ENCODE measurements at places on chromosomes 3 and 15.
A peak's percentile ranks its signal among the peaks of the same experiment; 100 is the strongest.

- DNase-seq: no peak
Observed at GRCh38 chr15:25175033-25175788, 220.4 kb downstream of the SNRPN start.

DNA sequence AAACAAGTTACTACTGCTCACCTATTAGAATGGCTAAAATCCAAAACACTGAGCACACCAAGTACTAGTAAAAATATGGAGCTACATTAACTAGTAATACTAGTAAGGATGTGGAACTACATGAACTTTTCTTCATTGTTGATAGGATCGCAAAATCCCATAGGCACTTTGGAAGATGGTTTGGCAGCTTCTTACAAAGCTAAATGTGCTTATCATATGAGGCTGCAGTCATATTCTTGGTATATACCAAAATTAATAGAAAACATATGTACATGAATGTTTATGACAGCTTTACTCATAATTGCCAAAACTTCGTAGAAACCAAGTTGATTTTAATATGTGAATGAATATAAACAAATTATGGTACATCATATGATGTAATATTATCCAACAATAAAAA is 366.8 kb upstream of the KCNMB2 start:
- DNase-seq: no peak

DNA sequence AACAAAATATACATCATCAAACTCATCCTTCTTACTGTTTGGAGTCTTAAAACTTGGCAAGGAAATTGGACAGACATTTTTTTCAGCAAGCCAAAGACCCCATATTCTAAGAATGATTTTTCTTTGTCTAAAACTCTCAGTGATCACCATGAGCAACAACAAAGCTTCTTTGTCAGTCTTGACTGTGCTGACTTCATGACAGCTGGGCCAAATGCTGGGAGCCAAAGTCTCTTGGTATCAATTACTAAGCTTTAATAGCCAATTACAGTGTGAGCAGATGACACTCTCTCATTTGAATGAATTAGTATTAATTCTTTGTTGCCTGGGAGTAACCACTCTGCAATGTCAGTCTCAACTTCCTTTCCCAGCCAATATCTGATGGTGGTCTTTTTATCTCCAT is 48.1 kb upstream of the GK5 start:
- DNase-seq: no peak

DNA sequence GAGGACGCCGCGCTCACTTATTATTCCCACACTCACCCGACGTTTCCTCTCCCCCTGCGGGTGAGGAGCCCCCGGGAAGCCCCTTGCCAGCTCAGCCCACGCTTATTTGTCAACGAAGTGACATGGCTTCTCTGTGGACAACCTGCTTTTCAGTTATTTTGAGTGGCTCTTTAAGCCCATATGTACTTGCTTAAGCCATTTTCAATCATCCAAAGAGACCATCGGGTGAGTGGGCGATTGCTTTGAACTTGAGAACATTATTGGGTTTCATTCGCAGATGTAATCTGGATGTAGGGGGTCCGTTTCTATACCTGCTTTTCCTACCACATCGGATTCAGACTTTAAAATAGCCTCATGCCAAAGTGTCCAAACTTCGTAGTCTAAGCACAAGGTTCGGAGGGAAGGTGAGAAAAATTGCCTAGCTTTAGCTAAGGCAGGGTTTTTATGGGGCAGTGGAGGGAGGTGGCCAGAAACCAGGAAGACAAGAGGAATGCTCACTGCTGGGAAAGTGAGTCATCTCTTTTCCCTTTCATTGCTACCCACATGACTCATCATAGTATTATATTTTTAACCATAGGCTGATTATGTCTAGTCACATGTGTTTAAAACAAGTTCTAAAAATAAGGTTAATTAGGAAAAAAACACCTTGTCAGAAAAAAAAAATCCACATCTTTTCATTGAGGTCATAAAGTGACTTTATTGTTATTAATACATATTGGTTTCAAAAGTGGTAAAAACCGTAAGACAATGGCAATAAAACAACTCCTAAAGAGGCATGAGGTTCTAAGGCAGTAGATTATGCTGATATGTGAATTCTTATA is 773.1 kb upstream of the NR2F2 start:
- DNase-seq: no peak

GRCh38 chr15:79007066-79007465 is 62.2 kb upstream of the CTSH start:
- DNase-seq: peak; percentile 25

- no peak for DNase-seq
Observed at GRCh38 chr3:34146596-34146995, 348.2 kb downstream of the PDCD6IP start.

DNA sequence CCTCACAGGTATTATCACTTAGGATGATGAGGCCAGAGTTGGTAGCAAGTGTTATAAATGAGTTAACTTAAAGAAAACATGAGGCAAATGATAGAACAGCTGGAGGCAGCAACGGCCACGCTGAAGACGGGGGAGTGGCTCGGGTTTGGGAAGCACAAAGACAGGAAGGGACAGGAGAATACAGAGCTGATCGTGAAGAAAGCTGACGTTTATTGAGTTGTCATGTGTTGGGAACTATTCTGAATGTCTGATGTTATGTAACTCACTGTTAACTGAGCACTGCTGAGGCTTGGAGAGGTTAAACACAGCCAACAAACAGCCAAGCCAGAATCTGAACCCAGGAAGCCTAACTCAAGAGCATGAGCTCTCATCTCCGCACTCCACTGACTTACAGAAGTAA is 42.3 kb downstream of the FGD5 start:
- DNase-seq: no peak

DNA sequence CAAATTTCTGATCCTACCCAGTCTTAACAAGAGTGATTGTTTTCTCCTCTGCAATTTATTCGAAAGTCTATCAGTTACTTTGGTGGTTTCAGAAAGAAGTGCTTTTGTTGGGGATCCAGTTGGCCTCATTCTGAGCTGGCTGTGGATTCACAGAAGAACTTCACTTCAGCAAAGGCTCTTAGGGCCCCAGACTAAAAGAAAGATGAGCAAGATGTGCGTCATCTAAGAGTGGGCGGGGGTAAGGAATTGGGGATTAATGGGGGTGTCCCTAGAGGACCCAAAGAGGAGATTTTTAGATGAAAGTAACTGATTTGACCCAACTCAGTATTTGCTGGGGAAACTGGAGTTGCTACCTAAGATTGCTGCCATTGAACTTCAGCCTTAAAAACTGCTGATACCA is 63.9 kb upstream of the TSEN2 start:
- no peak for DNase-seq

DNA sequence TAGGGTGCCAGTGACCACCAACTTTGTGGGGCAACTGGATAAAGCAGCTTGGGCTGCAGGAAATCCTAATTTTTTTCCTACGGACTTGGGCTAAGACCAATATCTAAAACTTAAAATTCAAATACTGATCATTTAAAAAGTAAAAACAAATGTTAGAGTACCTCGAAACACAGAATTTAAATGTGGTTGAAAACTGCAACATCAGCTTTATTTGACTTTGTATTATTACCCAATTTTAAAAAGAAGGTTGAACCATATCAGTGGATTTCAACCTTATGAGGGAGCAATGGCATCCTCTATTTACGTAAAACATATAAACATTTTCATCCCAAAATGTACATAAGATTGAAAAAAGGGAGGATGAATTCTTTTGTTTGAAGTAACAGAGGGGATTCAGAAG is 26.2 kb downstream of the CFAP20DC start:
- no peak for DNase-seq

GRCh38 chr3:12054245-12054644 is 50.1 kb downstream of the SYN2 start:
- DNase-seq: no peak

GRCh38 chr15:65375871-65376607 is 1.8 kb downstream of the IGDCC3 start:
- no peak for DNase-seq

DNA sequence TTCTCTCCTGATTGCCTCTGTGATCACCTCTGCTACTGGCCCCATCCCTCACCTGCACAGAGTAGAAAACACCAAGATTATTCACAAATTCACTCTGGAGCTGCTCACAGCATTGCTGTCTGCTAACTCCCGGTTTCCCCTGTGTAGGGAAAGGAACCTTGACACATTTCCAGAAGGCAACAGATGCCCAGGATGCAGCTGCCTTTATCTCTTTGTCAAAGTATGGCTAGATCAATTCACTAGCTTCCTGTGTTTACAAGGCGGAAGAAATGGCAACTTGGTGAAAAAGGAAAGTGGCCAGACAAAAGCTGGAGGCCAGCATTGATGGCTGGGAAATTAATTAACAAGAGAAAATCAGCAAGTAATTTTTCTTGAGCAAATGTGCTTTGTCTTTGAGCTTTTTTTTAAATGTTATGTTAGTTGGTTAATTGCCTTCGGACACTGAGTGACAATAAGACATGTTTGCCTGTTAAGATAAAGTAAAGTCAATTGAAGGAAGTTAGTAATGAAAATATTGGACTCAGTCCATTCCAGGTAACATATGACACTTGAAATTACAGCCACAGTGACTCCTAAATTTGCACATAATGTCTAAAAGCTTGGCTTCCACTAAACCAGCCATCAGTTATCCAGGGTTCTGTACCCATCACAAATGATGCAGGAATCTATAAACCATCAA is 394.6 kb upstream of the IL12A start:
- no peak for DNase-seq

DNA sequence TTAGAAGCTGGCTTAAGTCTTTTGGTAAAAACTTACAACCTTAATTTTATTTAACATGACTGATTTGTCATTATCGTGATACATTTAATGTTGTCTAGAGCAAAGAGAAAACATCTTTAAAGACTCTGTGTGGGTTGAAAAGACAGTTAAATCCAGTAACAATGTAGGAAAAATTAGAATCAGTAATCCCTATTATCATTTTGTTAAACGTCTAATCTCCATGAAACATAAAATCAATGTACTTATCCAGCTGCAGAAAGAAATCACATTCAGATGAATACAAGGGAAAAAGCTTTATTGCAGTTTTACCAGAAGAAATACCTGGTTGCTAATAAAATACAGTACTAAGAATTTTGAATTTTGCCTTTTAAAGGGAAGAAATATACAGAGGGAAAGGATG is 21.2 kb upstream of the SETMAR start:
- no peak for DNase-seq

DNA sequence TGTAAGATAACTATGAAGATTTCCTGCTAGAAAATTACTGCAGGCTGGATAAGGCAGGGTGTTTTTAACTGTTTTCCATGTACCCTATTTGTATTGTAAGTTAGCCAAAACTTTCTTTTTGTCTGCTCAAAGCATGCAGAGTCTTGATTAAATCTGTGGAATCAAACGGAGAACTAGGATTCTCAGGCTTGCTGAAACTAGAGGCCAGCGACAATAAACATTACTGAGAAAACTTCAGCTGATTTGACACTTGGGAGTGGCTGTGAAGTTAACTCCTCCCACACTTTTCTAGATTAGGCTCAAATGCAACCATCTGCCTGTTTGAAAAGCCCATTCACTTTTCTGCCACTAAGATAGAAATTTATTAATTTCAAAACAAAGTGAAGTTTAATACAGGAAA is 153.2 kb upstream of the FRMD4B start:
- no peak for DNase-seq

GRCh38 chr3:29385046-29385830 is 104.4 kb downstream of the RBMS3 start:
- no peak for DNase-seq

DNA sequence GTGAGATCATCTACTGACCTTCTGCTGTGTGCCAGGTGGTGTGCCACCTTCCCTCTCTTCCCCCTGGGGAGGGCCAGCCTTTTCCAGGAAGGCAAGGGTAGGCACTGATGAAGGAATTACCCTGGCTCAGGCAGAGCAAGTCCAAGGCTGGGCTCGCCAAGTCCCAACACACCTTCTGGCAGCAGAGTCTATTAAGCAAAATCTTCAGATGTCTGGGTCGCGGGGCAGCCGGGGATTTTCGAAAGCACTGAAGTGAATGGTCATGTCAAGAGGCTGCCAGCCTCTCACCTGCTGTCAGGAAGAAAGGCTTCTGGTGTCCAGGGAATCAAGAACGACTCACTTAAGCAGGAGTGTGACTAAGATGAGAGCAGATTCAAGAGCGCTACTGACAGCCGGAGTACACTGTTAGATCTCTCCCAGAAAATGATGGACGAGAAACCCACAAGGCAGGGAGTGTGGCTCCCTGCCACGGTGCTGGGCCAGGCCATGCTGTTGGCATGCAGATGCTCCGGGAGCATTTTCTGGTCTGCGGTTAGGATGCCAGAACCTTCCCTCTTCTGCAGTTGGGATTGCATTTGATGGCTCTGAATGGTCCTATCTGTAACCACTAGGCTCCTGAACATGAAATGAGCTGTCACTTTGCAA is 479.8 kb downstream of the SHQ1 start:
- DNase-seq: no peak

DNA sequence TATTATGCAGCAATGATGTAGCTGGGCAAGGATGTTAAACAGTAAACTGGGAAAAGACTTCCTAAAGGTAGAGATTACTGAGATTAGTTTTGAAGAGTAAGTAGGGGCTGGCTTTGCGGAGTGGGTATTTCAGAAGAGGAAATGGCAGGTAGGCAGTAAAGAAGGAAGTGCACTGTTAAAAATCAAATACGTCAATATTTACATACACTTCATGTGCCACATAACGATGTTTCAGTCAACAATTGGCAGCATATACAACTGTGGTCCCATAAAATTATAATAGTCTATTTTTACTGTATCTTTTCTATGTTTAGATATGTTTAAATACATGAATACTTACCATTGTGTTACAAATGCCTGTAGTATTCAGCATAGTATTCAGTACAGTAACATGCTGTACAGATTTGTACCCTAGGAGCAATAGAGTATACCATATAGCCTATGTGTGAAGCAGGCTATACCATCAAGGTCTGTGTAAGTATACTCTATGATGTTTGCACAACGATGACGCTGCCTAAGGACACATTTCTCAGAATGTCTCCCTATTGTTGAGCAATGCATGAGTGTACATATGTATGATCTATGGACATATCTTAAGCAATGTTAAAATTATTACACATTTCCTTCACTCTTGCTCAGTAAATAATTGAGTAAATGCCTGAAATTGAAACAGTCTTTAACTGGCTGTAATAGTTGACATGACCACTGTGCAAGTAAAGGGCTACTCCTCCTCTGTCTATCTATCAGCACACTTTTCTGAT is 196.7 kb downstream of the ISL2 start:
- DNase-seq: no peak

DNA sequence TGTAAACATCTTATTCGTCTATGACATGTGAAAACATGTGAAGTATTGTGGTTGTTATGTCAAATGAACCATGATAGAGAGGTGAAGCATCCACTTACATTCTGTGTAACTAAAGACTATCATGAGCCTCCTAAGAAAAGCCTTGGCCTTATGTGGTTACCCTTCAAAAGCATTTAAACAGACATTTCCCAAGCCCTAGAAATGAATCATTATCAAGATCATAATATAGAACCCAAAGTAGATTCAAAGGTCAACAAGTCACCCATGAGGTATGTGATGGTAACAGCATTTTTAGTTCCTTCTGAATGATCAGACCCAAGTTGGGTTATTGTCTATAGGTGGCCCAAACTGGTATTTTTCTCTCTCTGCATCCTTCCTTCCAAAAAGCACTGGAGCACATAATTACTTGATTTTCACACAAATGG is 408.0 kb downstream of the TBL1XR1 start:
- no peak for DNase-seq

All from substantia nigra (tissue), 51 donors.